ENCODE measurements at places on chromosomes 1 and 21.

- no peak for DNase-seq
These were observed 26.2 kb downstream of the SLC66A1 start for GRCh38 chr1:19338323-19338762.

GRCh38 chr21:33011462-33011861 lies 14.3 kb upstream of the OLIG2 start:
- DNase-seq = no peak

GRCh38 chr1:9717193-9718005 lies 65.9 kb downstream of the PIK3CD start:
- DNase-seq = no peak

GRCh38 chr1:121408354-121408753 lies 223.6 kb downstream of the SRGAP2C start:
- DNase-seq = no peak

- no peak for DNase-seq
These were observed 220.7 kb upstream of the RRP15 start for GRCh38 chr1:218064426-218064825.

DNA sequence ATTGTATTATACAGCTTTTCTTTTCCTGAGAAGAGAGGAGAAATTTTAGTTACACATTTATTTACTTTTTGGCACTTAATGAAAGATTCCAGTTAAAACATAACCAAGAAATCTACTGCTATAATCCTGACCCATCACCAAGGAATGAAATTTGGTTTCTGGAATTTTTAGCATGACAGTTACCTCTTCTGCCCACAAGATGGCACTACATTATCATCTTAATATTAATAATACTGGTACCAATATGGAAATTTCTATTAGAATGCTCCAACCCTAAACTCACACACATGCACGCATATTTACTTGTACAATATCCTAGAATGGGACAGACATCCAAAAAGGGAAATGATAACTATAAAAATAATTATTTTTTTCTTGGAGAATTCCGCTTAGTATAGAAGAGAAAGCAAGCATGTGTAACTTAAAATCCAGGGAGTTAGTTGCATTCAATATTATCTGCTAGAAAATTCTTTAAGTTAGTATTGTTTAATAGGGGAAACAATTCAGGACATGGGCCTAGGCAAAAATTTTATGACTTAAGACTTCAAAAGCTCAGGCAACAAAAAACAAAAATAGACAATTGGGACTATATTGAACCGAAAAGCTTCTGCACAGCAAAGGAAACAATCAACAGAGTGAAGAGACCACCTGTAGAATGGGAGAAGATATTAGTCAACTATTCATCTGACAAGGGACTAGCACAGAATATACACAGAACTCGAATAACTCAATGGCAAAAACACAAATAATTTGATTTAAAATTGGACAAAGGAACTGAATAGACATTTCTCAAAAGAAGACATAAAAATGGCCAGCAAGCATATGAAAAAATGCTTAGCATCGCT lies 37.4 kb downstream of the MAP3K21 start:
- no peak for DNase-seq

- DNase-seq = no peak
These were observed 118.0 kb downstream of the ATP5PO start for GRCh38 chr21:33797565-33797964.

DNA sequence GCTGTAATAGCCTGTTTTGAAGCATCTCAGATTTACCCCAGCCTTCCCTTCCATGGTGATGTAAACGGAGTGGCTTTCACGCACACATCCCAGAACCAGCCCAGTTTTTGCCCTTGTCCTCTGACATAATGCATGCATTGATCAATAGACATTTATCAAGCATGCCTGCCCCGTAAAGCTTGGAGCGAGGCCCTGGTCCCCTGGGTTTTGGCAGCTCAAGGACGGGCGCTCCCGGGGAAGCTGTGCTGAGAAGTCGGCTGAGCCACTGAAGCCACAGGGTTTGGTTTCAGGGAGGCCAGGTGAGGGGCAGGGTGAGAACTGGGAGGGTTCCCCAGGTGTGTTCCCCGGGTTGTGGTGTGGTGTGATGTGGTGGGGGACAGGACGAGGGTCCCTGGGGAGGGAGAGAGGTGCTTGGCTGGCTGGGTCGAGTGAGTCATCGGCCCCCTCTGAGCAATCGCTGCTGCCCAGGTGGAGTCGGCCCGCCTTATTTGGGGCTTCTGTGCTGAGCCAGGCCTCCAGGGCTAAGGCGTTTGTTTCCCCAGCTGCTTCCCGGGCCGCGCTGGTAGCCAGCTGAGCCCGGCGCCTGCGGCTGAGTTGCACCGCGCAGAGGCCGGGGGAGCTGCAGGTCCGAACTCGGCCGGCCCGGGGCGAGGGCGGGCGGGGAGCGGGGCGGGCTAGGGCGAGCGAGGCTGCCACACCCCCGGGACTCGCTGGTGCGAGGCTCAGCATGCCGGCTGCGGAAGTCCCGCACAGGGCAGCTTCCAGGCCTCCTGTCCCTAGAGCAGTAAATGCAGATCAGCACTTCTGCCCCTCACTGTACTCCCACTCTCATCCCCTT lies 23.6 kb downstream of the ATP2B4 start:
- no peak for DNase-seq

DNA sequence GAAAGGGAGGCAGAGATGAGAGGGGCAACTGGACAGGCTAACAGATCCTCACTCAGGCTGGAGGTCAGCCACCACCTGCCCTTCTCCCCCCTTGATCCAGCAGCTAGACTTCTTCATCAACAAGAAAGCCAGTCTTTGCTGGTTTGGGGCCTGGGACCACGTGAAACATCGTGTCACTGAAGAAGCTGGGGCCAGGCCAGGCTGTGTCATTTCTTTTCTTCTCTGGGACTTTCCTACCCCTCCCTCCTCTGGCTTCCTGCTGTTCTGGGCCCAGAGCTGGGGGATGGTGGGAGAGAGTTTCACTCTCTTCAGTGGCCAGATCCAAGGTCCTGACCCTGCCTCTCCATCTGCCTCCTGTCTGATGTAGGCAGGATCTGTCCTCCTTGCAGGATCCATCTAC lies 18.1 kb upstream of the SLC26A9 start:
- DNase-seq = peak; percentile 26

GRCh38 chr1:37561133-37562132 lies 4.7 kb downstream of the DNALI1 start:
- DNase-seq = no peak

GRCh38 chr1:18484721-18485120 lies 4.0 kb downstream of the KLHDC7A start:
- DNase-seq = no peak

DNA sequence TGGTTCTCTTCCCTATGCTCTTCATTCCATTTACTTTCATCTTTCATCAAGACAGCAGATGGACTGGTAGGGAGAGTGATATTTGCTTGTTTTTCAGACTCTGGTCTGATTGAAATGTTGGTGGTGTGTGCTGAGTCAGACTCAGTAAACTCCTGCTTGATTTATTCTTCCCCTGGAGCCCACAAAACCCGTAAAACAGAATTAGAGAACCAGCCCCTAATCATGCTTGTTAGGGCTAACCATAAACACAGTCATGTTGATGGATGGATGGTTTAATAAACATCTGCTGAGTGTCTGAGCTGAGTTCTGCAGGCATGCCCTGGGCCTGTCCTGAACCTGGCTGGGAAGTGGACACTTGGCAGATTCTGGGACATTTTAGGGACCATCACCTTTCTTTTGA lies 24.8 kb downstream of the NOS1AP start:
- no peak for DNase-seq

DNA sequence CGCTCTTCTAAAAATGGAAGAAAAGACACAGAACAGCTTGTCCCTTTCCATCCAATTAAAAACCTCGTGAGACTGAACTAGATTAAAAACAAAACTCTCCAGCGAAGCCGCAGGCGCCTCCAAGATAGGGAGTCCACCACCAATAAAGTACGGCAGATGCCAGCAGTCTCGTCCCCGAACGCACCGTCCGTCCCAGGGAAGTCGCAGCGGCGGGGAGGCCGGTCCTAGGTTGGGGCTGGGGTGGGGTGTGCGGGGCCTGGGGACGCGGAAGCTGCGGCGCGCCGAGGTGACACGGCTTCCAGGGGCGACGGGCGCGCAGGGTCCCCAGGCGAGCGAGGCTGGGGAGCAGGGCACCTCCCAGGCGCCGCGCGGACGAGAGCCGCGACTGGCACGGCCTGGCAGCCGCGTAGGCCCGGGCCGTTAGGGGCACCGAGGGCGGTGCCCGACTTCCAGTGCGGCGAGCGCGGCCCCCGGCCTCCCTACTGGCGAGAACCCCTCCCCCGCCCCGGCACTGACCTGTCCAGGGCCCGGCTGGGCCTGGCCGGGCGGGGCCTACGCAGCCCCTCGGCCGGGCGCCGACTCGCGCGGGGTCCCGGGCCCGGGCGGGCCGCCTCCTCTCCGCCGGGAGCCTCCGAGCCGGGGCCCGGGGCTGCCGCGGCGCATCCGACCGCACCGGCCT lies 28.3 kb upstream of the A3GALT2 start:
- peak; percentile 65 for DNase-seq

DNA sequence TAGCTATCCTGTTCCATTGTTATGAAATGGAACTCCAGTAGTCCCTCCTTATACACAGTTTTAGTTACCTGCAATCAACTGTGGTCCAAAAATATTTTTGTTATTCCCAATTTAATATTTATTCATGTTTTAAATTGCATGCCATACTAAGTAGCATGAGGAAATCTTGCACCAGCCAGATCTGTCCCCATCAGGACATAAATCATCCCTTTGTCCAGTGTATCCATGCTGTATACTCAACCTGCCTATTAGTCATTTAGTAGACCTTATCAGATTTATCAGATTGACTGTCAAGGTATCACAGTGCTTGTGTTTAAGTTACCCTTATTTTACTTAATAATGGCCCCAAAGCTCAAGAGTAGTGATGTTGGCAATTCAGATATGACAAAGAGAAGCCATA lies 207.9 kb upstream of the DMRTA2 start:
- DNase-seq = no peak

- no peak for DNase-seq
These were observed 94.1 kb upstream of the HIVEP3 start for GRCh38 chr1:42012852-42013251.

- DNase-seq = no peak
These were observed 3.4 kb downstream of the FCER1G start for GRCh38 chr1:161218301-161219077.

GRCh38 chr1:173064011-173064410 lies 13.3 kb upstream of the TNFSF18 start:
- DNase-seq = no peak

- no peak for DNase-seq
These were observed 54.5 kb upstream of the PPM1J start for GRCh38 chr1:112769611-112770010.

DNA sequence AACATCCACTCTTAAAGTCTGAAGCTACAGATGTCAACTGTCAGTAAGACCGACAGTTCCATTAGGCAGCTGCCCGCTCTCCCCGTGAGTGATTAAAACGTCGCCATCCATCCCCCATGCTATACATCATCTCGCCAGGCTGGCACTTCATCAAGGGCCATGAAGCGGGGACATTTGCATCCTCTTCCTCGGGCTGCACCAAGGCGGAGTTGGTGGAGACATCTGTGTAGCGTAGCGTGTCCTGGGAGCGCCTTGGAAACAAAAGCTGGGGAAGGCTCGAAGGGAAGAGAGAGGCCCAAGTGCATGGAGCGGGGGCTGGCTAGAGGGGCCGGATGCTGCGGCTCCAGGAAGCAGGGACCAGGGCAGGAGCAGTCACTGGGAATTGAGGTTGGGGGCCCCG lies 250.1 kb downstream of the KAZN start:
- DNase-seq = no peak

GRCh38 chr1:225454733-225455132 lies 26.9 kb upstream of the LBR start:
- no peak for DNase-seq

DNA sequence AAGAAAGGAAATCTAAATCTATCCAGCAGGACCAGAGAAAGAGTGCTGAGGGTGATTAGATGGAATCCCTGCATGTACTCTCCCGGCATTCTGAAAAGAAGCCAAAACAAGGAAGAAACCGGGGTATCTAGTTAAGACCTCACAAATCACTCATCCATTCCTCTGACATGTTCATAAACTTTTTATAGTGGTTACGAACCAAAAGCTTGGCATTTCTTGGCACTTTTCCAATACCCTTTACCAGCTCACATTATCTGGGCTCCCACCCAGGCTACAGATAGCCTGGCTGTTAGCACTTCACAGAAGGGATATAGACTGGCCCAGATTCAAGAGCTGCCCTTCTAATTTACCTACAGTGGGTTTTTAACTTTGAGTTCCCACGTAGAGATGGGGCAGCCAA lies 1.8 kb upstream of the C1orf74 start:
- DNase-seq = no peak

DNA sequence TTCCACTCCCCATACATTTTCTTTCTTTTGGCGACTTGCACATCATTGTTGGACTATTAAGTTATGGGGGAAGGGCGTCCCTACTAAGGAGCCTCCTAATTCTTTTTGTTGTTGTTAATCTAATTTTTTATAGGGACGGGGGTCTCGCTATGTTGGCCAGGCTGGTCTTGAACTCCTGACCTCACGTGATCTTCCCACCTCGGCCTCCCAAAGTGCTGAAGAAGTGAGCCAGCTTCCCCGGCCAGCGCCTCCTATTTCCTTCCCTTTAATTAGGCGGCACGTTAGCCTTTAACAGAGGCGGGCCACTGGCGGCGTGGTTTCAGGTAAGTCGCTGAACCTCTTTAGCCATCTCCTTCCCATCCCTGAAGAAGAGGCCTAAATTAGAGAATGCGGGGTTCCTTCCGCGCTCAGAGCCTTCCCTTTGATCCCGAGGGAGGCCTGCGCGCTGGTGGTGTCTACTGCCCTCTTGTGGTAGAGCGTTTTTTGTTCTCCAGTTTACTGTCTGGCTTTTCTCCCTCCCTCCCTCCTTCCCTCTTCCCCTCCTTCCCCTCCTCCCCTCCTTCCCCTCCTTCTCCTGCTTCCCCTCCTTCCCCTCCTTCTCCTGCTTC lies 38.1 kb downstream of the TNFRSF9 start:
- DNase-seq = no peak

- no peak for DNase-seq
These were observed 893.5 kb downstream of the LTN1 start for GRCh38 chr21:28099001-28099705.

GRCh38 chr1:235901461-235901860 lies 34.8 kb upstream of the LYST start:
- DNase-seq = no peak

- DNase-seq = no peak
These were observed 32.3 kb downstream of the TBX19 start for GRCh38 chr1:168312718-168313604.

- no peak for DNase-seq
These were observed 85.8 kb upstream of the ZNF648 start for GRCh38 chr1:182147136-182147820.
